H1 (cell line): ENCODE measurements at places on chromosomes 2 and 18.

- H3K27me3 ChIP-seq: peaks cover 25% of the 10 kb centered on the region
- no peaks in the 10 kb centered on the region for H3K36me3 ChIP-seq
- DNase-seq: peak; percentile 43
- H3K27ac ChIP-seq: no peak overlapping the region
Observed at GRCh38 chr2:70936979-70937811, 1.5 kb downstream of the ATP6V1B1 start.

DNA sequence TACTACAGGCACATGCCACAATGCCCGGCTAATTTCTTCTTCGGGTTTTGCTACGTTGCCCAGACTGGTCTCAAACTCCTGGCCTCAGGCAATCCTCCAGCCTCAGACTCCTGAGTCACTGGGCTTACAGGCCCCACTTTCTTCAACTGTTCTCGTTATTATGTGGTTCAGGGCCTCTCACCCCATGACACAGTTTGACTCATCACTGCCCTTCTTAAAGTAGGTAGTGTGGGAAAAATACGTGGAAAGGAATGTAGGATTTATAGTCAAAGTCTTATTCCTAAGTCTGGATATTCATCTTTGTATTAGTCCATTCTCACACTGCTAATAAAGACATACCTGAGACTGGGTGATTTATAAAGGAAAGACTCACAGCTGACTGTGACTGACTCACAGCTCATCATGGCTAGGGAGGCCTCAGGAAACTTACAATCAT is 19.4 kb downstream of the CENPA start:
- H3K36me3 ChIP-seq: no peaks in the 10 kb centered on the region
- no peaks in the 10 kb centered on the region for H3K4me1 ChIP-seq
- no peak overlapping the region for H3K27ac ChIP-seq

GRCh38 chr18:51191128-51191717 is 6.3 kb downstream of the MEX3C start:
- no peaks in the 10 kb centered on the region; the same call in 1 of the 2 replicates for H3K4me1 ChIP-seq
- H3K36me3 ChIP-seq: peaks cover 20% of the 10 kb centered on the region
- no peaks in the 10 kb centered on the region for H3K27me3 ChIP-seq
- H3K27ac ChIP-seq: no peak overlapping the region
- DNase-seq: no peak

DNA sequence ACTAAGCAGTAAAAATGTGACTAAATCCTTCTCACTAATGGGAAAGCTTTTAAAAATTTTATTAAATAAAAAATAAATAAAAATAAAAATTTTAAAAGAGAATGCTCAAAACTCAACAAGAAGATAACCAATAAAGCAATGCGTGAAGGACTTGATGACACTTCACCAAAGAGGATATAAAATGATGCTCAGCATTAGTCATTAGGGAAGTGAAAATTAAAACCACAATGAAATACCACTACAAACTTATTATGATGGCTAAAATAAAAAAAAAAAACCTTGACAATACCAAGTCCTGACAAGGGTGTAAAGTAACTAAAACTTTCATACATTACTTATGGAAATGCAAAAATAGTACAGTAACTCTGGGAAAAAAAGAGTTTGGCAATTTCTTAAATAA is 3.3 kb upstream of the WDR75 start:
- no peaks in the 10 kb centered on the region for H3K27me3 ChIP-seq
- no peak overlapping the region for H3K4me3 ChIP-seq
- no peaks in the 10 kb centered on the region for H3K36me3 ChIP-seq
- no peaks in the 10 kb centered on the region for H3K4me1 ChIP-seq
- no peak for DNase-seq

DNA sequence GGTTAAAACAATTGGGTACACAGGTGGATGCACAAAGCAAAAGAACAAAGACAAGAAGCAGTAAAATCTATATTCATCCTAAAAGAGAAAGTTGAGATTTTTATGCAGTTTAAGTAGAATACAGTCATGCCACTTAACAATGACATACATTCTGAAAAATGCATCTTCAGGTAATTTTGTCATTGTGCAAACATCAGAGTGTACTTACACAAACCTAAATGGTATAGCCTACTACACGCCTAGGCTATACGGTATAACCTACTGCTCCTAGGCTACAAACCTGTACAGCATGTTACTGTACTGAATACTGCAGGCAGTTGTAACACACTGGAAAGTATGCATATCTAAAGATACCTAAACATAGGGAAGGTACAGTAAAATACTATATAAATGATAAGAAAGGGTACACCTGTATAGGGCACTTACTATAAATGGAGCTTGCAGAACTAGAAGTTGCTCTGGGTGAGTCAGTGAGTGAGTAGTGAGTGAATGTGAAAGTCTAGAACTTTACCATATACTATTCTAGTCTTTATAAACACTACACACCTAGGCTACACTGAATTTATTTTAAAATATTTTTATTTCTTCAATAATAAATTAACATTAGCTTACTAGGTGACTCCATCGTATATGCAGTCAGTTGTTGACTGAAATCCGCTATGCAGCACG is 132.9 kb downstream of the BARD1 start:
- no peaks in the 10 kb centered on the region for H3K27me3 ChIP-seq
- H3K27ac ChIP-seq: no peak overlapping the region
- DNase-seq: no peak
- H3K36me3 ChIP-seq: no peaks in the 10 kb centered on the region
- H3K4me1 ChIP-seq: no peaks in the 10 kb centered on the region
- no peak overlapping the region for H3K4me3 ChIP-seq

DNA sequence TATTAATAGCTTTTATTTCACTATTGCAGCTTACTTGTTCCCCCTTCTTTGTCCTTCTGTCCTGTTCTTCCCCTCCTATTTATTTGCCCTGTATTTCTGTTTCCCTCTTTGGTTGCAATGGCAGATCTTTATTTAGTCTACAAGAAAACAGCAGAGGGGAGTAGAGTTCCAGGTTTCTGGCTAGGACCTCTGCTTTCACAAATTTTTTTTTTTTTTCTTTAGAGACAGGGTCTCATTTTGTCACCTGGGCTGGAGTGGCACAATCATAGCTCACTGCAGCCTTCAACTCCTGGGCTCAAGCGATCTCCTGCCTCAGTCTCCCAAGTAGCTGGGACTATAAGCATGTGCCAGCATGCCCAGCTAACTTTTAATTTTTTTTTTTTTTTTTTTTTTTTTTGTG is 188.1 kb upstream of the SPRED2 start:
- no peak overlapping the region for H3K27ac ChIP-seq
- no peak overlapping the region for H3K4me3 ChIP-seq
- H3K27me3 ChIP-seq: peaks cover 3% of the 10 kb centered on the region; the same call in 1 of the 2 replicates
- H3K4me1 ChIP-seq: no peaks in the 10 kb centered on the region
- no peak for DNase-seq

DNA sequence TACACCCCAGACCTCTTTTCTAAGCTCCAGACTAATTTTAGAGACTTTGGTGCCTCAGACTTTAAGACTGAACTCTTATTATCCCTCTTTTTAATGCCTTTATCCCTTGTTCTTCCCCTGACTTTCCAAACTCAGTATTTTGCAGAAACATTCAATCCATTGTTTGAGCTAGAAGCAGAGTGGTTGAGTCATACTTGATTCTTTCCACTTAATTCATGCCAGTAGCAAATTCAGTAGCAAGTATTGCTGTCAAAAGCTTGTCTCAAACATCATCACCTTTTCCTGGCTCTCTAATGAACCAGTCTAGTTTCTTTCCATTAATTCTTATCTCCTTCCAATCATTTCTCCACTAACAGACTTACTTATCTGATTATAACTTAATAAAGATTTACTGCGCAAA is 699.7 kb upstream of the ZNF804A start:
- H3K4me3 ChIP-seq: no peak overlapping the region
- H3K27me3 ChIP-seq: no peaks in the 10 kb centered on the region
- H3K4me1 ChIP-seq: no peaks in the 10 kb centered on the region
- DNase-seq: no peak
- no peak overlapping the region for H3K27ac ChIP-seq

- H3K4me1 ChIP-seq: no peaks in the 10 kb centered on the region
- DNase-seq: no peak
- no peaks in the 10 kb centered on the region for H3K27me3 ChIP-seq
- H3K4me3 ChIP-seq: no peak overlapping the region
- no peak overlapping the region for H3K27ac ChIP-seq
Observed at GRCh38 chr2:232120911-232121310, 159.4 kb downstream of the DIS3L2 start.

GRCh38 chr2:171490577-171490976 is 31.7 kb upstream of the CYBRD1 start:
- peaks cover 4% of the 10 kb centered on the region; the same call in 1 of the 2 replicates for H3K4me1 ChIP-seq
- no peak overlapping the region for H3K4me3 ChIP-seq
- DNase-seq: no peak
- no peaks in the 10 kb centered on the region for H3K27me3 ChIP-seq
- H3K27ac ChIP-seq: no peak overlapping the region

GRCh38 chr2:53028746-53029423 is 738.7 kb upstream of the CHAC2 start:
- no peaks in the 10 kb centered on the region for H3K4me1 ChIP-seq
- H3K27ac ChIP-seq: no peak overlapping the region
- H3K27me3 ChIP-seq: no peaks in the 10 kb centered on the region
- DNase-seq: no peak

DNA sequence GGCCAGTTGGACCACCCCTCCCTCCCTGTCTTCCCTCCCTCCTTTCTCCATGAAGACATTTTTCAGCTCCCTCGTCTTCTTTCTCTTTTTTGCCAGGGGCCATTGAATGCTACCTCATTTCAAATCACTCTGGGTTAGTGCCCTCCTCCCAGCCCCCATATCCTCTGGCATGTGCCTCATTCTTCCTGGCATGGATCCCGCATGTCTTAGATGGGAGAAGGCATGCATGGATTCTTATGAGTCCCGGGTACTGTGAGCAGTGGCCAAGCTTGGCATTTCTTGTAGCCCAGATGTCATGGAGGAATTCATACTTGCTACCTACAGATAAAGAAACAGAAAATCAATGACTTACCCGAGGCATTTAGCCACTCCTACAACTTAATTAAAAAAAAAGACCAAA is 9.0 kb upstream of the HAAO start:
- H3K27ac ChIP-seq: no peak overlapping the region
- no peak overlapping the region for H3K4me3 ChIP-seq
- DNase-seq: no peak
- H3K4me1 ChIP-seq: no peaks in the 10 kb centered on the region

- peaks cover 4% of the 10 kb centered on the region; the same call in 1 of the 2 replicates for H3K4me1 ChIP-seq
- no peak for DNase-seq
- H3K4me3 ChIP-seq: no peak overlapping the region
- no peak overlapping the region for H3K27ac ChIP-seq
- H3K36me3 ChIP-seq: no peaks in the 10 kb centered on the region
Observed at GRCh38 chr2:207255565-207256470, 90.1 kb upstream of the KLF7 start.

DNA sequence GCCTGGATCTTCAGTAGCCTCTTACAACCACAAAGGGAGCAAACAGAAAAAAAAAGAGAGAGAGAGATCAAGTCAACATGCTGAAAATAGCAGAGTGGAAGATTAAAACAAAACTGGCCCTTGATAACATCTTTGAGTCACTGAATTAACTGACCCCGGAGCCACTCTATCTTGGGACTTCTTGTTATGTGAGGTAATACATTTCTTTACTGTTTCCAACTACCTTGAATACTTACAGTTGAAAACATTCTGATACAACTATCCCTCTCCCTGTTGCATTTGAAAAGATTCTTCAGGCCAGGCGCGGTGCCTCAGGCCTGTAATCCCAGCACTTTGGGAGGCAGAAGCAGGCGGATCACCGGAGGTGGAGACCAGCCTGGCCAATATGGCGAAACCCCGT is 208.1 kb downstream of the MEMO1 start:
- H3K27ac ChIP-seq: no peak overlapping the region
- no peaks in the 10 kb centered on the region for H3K4me1 ChIP-seq
- H3K27me3 ChIP-seq: no peaks in the 10 kb centered on the region
- H3K36me3 ChIP-seq: no peaks in the 10 kb centered on the region
- H3K4me3 ChIP-seq: no peak overlapping the region
- DNase-seq: no peak

GRCh38 chr2:231720987-231721966 is 13.0 kb downstream of the PTMA start:
- H3K4me1 ChIP-seq: peaks cover 1% of the 10 kb centered on the region; the same call in 1 of the 2 replicates
- H3K4me3 ChIP-seq: no peak overlapping the region
- H3K27me3 ChIP-seq: no peaks in the 10 kb centered on the region
- H3K36me3 ChIP-seq: no peaks in the 10 kb centered on the region

DNA sequence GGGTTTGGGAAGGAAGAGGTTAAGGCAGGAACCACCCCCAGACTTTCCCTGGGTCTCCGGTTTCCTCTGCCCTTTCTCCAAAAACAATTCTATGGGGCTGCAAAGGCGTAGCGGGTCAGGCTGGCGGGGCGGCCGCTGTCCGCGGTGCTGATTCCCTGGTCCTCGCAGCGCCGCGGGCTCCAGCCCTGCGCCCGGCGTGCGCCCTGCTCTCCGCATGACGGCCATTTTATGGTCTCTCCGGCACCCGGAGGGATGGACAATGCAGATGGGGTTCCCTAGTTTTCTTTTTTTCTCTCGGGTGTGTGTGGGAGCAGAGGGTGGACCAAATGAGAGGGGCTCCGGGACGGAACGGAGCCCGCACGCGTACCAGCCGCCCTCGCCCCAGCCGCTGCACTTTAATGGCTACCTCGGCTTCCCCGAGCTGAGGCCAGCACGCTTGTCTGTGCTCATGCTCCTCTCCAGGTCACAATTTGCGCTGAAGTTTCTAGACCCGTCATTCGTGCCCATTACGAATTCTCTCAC is 1.6 kb downstream of the ST8SIA3 start:
- peak; percentile 67 for DNase-seq
- H3K36me3 ChIP-seq: no peaks in the 10 kb centered on the region
- H3K27me3 ChIP-seq: peaks cover 11% of the 10 kb centered on the region
- no peak overlapping the region for H3K27ac ChIP-seq
- H3K4me3 ChIP-seq: peak overlapping the region; percentile 83

DNA sequence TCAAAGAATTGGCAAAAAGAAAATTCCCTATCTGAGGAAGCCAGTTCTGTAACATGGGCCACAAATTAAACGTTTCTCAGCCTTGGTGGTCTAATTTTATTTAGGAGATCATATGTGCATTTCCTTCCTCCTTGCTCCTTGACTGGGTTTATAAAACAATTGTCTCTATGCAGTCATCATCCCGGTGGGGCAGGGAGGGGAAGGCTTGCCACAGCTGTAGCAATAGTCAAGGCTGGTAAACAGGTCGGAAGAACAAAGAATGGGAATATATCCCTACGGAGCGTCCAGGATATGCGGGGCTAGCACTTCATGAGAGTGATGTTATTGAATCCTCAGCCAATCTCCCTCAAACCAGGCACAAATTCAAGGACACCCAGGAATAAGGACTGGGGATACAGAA is 143.8 kb downstream of the RNF152 start:
- no peaks in the 10 kb centered on the region for H3K4me1 ChIP-seq
- H3K36me3 ChIP-seq: no peaks in the 10 kb centered on the region
- DNase-seq: no peak
- H3K27me3 ChIP-seq: no peaks in the 10 kb centered on the region
- H3K4me3 ChIP-seq: no peak overlapping the region
- H3K27ac ChIP-seq: no peak overlapping the region

- no peaks in the 10 kb centered on the region for H3K4me1 ChIP-seq
- H3K36me3 ChIP-seq: no peaks in the 10 kb centered on the region
- no peak overlapping the region for H3K27ac ChIP-seq
- no peak overlapping the region for H3K4me3 ChIP-seq
- DNase-seq: no peak
- H3K27me3 ChIP-seq: no peaks in the 10 kb centered on the region
Observed at GRCh38 chr2:236618370-236618769, 48.7 kb downstream of the ACKR3 start.
